ENCODE measurements at places on chromosomes 2 and 18. TPM values are rescaled to one million over a fixed set of nuclear protein-coding genes. Genes with fewer than 3 reads are reported as not detected.

Gene UNC80
- 0.32 TPM for total RNA-seq

Gene TXNDC2
- 0.08 TPM for total RNA-seq

Gene LINC00305
- total RNA-seq: not detected

Gene C2orf42
- 12.2 TPM for total RNA-seq

Gene CDKL4
- not detected for total RNA-seq

Gene TFCP2L1
- 0.04 TPM for total RNA-seq

Gene CNRIP1
- total RNA-seq: 7.6 TPM

Gene C1D
- total RNA-seq: 28.2 TPM

Gene UGT1A8
- not detected for total RNA-seq

Gene TMEM17
- total RNA-seq: 4.3 TPM

Gene TBR1
- total RNA-seq: not detected

Gene SLC66A3
- total RNA-seq: 5.7 TPM

Gene CRYGC
- not detected for total RNA-seq

Gene SLC5A7
- total RNA-seq: not detected

Gene GYPC
- 94.1 TPM for total RNA-seq

Gene CIDEA
- total RNA-seq: not detected

Gene FAM124B
- total RNA-seq: not detected

Gene FBXO36
- total RNA-seq: 1.6 TPM

Gene DNAJC5G
- not detected for total RNA-seq

Gene TWIST2
- 15.9 TPM for total RNA-seq

Gene NT5DC4
- not detected for total RNA-seq

Gene TCF7L1
- not detected for total RNA-seq

Gene DUSP2
- 17.0 TPM for total RNA-seq

Gene ANKRD29
- total RNA-seq: 10.1 TPM

Gene ABCG8
- total RNA-seq: not detected

Gene TMEM163
- 0.42 TPM for total RNA-seq

Gene SERPINE2
- total RNA-seq: 1,306 TPM

Gene CMPK2
- 4.9 TPM for total RNA-seq

Gene MTCL1
- total RNA-seq: 11.9 TPM

Gene SMYD1
- 1.2 TPM for total RNA-seq

Gene ADGRF3
- total RNA-seq: 2.1 TPM

Gene HOXD1
- total RNA-seq: 0.08 TPM

Measured in A375 (cell line).